A549 treated with dexamethasone at 1 μM for 4 hours (cell line): ENCODE measurements at places on chromosomes 11 and 22. TPM values are rescaled to one million over a fixed set of nuclear protein-coding genes. Genes with fewer than 3 reads are reported as not detected.

EMSY gene
- 10.3 to 16.4 TPM (median 12.5 TPM) in 5 replicates for total RNA-seq

SPA17 gene
- total RNA-seq = 17.8 to 33.0 TPM (median 19.6 TPM) in 5 replicates

MCAM gene
- total RNA-seq = 8.0 to 14.1 TPM (median 11.0 TPM) in 5 replicates

OR4D10 gene
- not detected in 5 replicates for total RNA-seq

H19 gene
- 10.4 to 29.9 TPM (median 23.5 TPM) in 5 replicates for total RNA-seq

HTR3A gene
- not detected in 5 replicates for total RNA-seq

MSANTD2 gene
- total RNA-seq = 5.2 to 6.6 TPM (median 6.2 TPM) in 5 replicates

RBMXL2 gene
- not detected in 5 replicates for total RNA-seq

TEX12 gene
- not detected in 5 replicates for total RNA-seq

GAS2L1 gene
- 23.8 to 41.8 TPM (median 37.9 TPM) in 5 replicates for total RNA-seq

SEC14L6 gene
- total RNA-seq = not detected in 5 replicates

KCNQ1 gene
- total RNA-seq = 0.52 to 0.75 TPM (median 0.60 TPM) in 5 replicates

OR52I1 gene
- not detected in 5 replicates for total RNA-seq

POU2AF1 gene
- total RNA-seq = 0.04 to 0.31 TPM in 2 of 5 replicates, not detected in the others

GPHA2 gene
- total RNA-seq = not detected in 5 replicates

OR5P2 gene
- total RNA-seq = not detected in 5 replicates

IL18 gene
- total RNA-seq = 75.9 to 94.3 TPM (median 87.5 TPM) in 5 replicates

GAL3ST3 gene
- total RNA-seq = not detected in 5 replicates

F2 gene
- 2.0 to 2.9 TPM (median 2.1 TPM) in 5 replicates for total RNA-seq
